ENCODE measurements at places on chromosomes 7 and 10.

- no peak for DNase-seq
These were observed 21.5 kb downstream of the BUB3 start for GRCh38 chr10:123175389-123176387.

DNA sequence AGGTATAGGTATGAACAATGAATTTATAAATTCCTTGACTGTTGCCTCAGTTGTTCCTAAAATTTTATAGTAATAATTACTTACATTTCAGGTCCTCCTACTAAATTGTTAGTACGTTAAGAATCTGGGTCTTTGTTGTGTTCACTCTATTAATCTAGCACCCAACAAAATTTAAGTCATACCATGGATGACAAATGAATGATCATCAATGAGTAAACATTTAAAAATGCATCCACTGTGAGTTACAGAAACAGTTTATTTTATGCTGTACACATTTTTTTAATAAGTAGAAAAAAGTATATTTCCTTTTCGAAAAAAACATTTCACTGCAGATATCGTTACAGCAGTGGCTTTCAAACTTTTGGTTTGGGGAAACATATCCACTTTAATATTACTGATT, 265.2 kb downstream of the PCLO start:
- DNase-seq, result no peak

- no peak for DNase-seq
These were observed 297.6 kb downstream of the MTERF1 start for GRCh38 chr7:91582799-91583477.

GRCh38 chr7:87331687-87332252, 13.7 kb upstream of the CROT start:
- DNase-seq, result no peak

- no peak for DNase-seq
These were observed 63.7 kb downstream of the TSPAN12 start for GRCh38 chr7:120794106-120794729.

GRCh38 chr10:120782336-120782735, 68.8 kb upstream of the WDR11 start:
- no peak for DNase-seq

DNA sequence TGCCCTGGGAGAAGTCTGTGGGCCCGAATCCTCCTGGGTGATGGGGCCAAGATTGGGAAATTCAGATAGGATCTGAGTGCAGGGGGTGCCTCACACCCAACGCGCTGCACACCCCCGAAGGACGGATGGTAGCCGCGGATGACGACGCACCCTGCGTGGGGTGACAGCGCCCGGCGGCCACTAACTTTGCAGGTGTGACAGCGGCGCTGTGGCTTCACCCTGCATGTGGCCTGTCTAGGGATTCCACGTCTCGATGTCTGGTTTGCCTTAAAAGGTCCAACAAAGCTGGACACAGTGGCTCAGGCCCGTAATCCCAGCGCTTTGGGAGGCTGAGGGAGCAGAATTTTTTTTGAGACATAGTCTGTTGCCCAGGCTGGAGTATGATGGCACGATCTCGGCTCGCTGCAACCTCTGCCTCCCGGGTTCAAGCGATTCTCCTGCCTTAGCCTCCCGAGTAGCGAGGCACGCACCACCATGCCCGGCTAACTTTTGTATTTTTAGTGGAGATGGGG, 18.6 kb downstream of the ADAP1 start:
- no peak for DNase-seq

DNA sequence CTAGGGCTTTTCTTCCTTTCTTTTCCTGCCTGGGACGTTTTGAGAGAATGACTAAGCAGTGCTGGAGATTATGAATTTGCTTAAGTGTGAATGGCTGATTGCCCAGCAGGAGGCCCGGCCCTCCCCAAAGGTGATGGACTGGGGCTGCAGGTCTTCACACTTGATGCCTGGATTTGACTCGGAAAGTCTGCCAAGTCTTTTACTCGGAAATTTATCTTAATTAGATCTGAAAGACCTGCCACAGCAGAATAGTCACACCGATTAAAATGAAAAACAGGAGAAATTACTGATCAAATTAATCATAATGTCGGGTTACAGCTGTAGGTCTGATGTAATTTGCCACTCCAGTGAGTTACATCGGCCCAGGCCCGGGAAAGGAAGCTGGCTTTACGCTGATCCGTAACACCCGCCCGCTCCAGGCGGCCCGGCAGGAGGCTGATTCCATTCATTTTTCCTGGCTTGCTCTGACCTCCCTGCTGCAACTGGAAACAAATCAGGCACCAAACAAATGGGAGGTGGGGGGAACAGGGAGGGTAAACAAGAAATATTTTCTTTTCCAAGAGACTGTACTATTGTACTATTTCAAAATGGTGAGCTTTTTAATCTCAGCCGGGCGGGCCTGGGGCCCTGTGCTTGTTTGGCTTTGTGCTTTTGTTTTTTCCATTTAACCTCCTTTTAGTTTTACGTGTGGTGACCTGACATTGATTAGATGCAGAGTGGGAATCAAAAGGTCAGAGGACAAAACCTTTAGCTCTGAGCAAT, 212.4 kb upstream of the YAE1 start:
- no peak for DNase-seq

DNA sequence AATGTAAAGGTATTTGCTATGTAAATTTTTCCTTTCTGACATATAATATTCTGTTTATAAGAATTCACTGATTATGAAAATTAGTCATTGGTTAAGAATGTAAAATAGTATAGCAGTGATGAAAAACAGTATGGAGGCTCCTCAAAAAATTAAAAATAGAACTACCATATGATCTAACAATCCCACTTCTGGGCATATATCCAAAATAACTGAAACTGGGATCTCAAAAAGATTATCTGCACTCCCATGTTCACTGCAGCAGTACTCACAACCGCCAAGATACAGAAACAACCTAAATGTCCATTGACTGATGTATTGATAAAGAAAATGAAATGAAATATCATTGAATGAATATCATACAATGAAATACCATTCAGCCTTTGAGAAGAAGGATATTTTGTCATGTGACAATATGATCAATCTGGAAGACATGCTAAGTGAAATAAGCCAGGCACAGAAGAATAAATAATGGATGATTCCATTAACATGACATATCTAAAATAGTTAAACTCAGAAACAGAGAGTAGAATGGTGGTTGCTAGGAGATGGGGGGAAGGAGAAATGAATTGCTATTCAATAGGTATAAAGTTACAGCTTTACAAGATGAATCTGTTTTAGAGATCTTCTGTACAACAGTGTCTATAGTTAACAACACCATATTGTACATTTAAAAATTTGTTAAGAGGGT, 14.0 kb downstream of the C10orf88 start:
- DNase-seq, result no peak

GRCh38 chr10:84429926-84430520, 101.6 kb downstream of the CCSER2 start:
- DNase-seq, result no peak

- DNase-seq, result no peak
These were observed 124.7 kb upstream of the C1QL3 start for GRCh38 chr10:16646181-16647059.

- DNase-seq, result no peak
These were observed 30.4 kb downstream of the RUNDC3B start for GRCh38 chr7:87658553-87658952.
